H54 (cell line): ENCODE measurements at places on chromosomes 5 and 9.

GRCh38 chr5:132215329-132215728 is 12.3 kb downstream of the P4HA2 start:
- DNase-seq, result peak; percentile 95

DNA sequence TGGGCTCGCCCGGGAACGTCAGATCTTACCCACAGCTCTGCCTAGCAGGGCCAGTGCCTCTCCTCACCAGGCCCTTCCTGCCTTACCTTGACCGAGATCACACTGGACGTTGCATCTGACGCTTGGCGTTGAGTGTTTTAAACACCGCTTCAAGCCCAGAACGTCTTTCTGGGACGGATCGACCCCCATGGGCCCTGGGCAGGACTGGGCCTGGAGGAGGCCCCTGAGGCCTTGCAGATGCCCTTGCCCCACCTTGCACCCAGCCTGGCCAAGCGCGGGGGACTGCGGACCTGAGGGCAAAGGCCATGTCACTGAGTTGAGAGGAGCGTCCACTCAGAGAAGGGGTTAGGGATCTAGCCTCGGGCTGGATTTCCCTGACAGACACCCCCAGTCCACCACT is 64.3 kb upstream of the FCN2 start:
- DNase-seq, result no peak

GRCh38 chr9:82930116-82930515 is 132.8 kb downstream of the RASEF start:
- DNase-seq, result no peak

GRCh38 chr9:17135295-17136160 is 688 bp downstream of the CNTLN start:
- peak; percentile 47 for DNase-seq

DNA sequence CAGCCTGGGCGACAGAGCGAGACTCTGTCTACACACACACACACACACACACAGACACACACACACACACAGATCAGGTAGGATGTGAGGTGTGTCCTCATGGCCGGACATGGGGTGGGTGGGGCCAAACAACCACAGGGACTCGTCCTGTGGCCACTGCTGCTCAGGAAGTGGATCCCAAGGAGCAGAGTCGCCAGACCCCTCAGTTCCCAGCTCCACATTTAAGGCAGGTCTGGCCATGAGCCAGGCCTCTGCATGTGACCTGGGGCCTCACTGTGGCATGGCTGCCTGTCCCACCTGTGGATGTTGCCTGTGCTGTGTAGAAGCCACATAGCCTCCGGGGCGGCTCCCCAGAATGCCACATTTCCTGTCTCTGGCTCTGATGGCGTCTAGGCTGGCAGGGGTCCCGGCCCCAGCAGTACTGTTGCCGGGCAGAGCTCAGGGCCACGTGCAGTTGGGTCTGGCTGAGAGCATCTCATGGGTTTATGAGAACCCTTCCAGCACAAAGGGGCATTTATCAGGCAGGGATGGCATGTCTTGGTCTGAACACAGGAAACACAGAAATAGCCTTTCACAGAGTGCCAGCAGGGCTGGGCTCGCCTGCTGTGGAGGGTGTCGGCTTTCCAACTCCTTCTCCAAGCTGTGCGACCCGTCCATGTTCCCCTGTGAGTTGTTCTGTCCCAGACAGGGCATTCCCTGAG is 9.9 kb upstream of the NINJ1 start:
- no peak for DNase-seq

- DNase-seq, result no peak
These were observed 5.2 kb downstream of the FCHSD1 start for GRCh38 chr5:141646026-141646425.

GRCh38 chr5:82584631-82585030 is 306.5 kb upstream of the RPS23 start:
- no peak for DNase-seq

GRCh38 chr5:41968153-41968723 is 43.2 kb downstream of the FBXO4 start:
- DNase-seq, result no peak

GRCh38 chr5:62206150-62206829 is 99.7 kb upstream of the KIF2A start:
- DNase-seq, result peak; percentile 9

- no peak for DNase-seq
These were observed 106.0 kb downstream of the CAAP1 start for GRCh38 chr9:26786564-26786963.

GRCh38 chr9:130890870-130891687 is 5.5 kb downstream of the QRFP start:
- DNase-seq, result no peak

DNA sequence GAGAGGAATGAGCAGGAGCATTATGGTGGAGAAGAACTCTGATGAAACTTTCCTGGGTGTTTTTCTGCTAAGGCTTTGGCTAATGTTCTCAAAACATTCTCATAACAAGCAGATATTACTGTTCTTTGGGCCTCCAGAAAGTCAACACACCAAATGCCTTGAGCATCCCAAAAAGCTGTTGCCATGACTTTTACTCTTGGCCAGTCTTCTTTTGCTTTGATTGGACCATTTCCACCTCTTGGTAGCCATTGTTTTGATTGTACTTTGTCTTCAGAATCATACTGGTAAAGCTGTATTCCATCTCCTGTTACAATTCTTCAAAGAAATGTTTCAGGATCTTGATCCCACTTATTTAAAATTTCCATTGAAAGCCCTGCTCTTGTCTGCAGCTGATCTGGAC is 139.6 kb downstream of the MAN2A1 start:
- DNase-seq, result no peak

- no peak for DNase-seq
These were observed 74.2 kb downstream of the OXCT1 start for GRCh38 chr5:41796061-41796460.

DNA sequence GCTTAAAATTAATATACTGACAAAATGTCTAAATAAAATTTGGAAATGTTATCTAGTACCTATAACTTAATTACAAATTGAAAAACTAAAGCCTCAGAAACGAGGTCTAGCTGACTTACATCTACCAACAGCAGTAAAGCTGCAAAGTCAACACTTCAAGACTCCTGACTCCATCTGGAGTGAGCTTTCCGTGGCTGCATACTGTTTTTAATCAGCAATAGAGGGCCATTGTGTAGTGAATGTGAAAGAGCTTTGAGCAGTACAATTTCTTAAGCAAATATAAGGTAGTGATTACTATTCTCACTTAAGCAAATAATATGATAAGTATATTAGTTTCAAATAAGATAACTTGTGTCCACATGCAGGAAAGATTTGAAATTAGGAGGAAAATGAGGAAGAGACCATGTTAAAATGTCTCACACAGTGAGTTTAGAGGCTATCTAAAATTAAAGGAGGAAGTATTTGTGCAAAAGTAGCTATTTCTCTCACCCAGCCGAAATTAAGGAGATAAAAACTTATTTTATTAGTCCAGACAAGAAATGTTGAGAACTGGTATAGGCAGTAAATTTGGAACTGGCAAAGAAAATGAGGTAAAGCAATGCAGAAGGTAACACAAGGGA is 6.4 kb downstream of the SPINK6 start:
- no peak for DNase-seq

DNA sequence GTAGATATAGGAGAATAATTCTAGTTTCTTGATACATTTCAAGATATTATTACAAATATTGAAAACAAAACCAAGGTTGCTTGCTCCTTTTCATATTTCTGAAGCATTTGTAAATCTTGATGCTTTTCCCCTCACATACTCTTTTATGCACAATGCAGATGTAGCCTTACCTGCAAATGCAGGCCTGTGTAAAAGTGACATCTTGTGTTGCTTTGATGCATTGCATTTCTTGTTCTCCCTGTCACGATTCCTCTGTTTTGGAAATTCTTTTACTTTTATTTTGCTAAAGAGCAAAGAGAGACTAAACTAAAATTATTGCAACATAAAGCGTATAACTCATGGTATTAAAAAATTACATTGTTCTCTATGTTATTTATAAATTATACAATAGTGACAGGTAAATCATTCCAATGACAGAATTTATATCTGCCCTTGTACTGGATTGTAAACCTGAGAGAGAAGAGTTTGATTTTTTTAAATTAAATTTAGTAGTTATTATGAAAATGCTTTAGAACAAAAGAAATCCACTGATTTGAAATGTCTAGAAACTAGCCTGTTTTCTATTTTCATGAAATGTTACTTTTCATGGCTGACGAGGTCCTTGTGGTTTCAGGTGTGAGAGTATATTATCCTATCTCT is 970.0 kb downstream of the MAT2B start:
- no peak for DNase-seq

DNA sequence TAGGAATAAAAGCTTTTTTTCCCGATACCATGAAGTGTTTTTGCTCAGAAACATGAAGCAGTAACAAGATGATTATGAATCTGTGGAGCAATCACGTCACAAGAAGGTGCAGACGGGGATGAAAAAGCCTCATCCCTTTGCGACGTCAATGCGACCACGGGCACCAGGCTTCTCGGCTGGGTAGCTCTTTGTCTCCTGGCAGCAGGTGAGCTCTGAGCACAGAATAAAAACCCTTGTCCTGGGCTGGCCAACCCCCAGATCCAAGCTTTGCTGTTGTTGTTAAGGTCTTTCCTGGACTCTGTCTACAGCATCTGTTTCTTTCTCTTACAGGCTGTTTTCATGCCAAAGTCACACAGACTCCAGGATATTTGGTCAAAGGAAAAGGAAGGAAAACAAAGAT is 113.8 kb downstream of the ANKRD18B start:
- DNase-seq, result no peak

GRCh38 chr9:7081065-7081600 is 323.4 kb downstream of the KDM4C start:
- no peak for DNase-seq

DNA sequence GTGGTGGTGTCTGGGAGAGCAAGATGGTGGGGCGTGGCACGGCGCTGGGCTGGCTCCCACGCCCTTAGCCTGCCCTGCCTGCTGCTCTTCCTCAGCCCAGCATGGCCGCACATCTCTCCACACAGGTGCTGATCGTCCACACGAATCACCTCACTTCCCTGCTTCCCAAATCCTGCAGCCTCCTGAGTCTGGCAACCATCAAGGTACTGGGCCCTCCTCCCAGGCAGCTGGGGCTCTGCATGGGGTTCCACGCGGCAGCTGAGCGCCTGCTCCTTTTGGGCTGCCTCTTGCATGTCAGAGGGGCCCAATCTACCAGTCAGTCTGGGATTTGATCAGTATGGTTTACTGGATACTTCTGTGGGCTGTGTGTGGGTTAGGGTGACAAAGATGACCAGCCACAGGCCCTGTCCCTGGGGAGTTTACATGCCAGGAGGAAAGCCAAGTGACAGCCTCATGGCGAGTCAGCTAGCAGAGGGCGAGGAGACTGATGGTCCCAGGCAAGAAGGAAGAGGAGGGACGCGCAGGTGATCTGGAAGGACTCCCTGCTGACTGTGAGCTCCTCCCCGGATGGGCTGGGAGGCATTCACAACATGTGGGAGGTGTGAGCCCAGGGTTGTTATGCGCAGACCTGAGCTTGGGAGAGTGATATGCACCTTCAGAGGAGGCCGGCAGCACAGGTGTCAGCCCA is 6.0 kb downstream of the LRSAM1 start:
- DNase-seq, result no peak

- DNase-seq, result no peak
These were observed 29.1 kb upstream of the TCF7 start for GRCh38 chr5:134085411-134085810.

DNA sequence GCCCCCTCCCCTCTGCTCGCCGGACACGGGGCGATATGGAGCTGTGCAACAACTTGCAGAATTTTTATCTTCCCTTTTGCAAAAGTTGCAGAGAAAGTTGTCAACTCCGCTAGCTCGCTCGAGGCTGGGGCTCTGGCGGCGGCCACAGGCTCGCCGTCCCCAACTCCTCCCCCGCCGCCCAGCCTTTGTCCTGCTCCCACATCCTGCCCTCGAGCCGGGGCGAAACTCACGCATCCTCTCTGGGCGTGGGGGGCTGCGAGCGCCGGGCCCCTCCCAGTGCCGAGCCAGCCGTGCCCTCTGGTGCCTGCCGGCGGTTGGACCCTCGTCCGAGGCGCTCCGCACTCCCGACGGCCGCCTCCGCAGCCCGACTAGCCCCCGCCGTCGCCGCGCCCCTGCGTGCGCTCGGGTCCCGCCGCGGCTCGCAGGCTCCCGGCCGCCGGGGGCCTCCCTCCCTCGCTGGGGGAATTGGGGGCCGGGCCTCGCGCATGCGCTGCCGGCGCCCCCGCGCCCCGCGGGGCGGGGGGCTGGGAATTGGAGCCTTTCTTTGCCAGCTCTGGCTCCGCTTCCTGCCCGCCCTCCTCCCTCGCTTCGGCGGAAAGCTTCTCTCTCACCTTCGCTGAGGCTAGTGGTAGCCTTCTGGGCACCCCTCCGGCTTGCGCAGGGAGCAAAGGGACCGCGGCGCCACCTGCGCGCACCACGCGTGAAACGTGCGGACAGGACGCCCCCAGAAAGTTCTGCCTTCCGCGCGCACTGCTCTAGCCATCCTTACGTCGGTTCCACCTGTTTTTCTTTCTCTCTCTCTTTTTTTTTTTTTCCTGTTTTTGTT is at the start of gene CCNJL:
Gene CCNJL (minus strand): TSS at position 431 of the 826 bp plus-strand sequence. CDS start 641 bp downstream, outside the sequence.
- DNase-seq, result peak; percentile 90
